ENCODE measurements at places on chromosomes 3 and 15. TPM values are rescaled to one million over a fixed set of nuclear protein-coding genes. Genes with fewer than 3 reads are reported as not detected.

DNA sequence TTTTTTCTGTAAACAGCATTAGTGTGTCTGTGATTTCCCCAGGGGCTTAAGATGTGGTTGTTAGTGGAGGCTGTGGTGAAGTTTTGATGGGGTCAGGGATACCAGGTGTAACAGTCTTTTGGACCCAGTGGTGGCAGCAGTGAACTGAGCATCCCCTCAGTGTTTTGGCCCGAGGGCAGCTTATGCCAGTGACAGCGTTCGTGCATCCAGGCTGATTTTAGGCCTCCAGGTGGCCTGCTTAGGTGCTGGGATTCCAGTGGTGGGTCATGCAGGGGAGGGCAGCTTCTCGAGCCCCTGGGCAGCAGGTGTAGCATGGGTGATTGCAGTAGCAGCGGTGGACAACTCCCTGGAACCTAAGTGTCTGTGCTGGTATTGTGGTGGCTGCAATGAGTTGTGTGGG lies 29.2 kb downstream of the STT3B start:
- DNase-seq = no peak

DNA sequence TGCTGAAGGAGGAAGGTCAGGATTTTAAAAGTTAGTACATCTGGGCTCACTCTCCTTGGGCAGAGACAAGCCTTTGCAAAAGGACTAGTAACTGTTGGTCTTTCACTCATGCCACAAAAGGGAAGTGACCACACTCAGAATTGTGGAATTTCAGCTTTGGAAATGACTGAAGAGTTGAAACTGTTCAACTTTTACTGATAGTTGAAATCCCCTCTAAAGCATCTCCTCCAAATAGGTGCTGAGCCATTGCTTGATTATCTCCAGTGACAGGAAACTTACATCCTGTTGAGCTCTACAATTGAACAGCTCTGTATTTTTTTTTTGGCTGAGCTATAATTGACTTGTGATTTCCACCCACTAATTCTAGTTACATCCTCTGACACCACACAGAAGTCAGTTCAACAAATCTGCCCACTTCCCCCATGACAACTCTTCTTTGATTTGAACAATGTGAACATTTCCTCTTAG lies 254.8 kb upstream of the TPRG1 start:
- DNase-seq = no peak

- DNase-seq = no peak
Measured at GRCh38 chr15:96307856-96308394, 22.6 kb upstream of the NR2F2 start.

CPLX3 gene
- not detected for total RNA-seq

GOLGA8J gene
- total RNA-seq = not detected

Measured in Caki2 (cell line).